ENCODE measurements at places on chromosomes 7 and 10.

DNA sequence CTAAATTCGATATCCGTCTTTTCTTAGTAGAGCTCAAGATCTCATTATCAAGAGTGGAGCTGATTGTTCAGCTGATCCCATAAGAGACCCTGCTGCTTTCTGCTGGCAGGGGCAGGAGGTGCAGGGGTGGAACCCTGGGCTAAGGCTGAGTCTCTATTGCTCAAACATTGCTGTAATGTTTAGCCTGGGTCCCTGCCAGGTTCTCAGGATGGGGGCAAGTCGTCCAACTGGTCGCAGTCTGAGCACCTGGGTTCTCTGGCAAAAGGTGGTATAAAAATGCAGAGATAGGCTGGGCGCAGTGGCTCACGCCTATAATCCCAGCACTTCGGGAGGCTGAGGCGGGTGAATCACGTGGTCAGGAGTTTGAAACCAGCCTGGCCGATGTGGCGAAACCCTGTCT, 62.0 kb upstream of the NRBF2 start:
- no peak for DNase-seq

GRCh38 chr7:100826514-100827329, 601 bp downstream of the EPHB4 start:
- DNase-seq = peak; percentile 34

GRCh38 chr10:11626071-11626470, 14.6 kb upstream of the USP6NL start:
- DNase-seq = no peak

- no peak for DNase-seq
Measured at GRCh38 chr10:85168243-85168642, 839.9 kb downstream of the CCSER2 start.
